ENCODE measurements at places on chromosomes 1 and 21.

DNA sequence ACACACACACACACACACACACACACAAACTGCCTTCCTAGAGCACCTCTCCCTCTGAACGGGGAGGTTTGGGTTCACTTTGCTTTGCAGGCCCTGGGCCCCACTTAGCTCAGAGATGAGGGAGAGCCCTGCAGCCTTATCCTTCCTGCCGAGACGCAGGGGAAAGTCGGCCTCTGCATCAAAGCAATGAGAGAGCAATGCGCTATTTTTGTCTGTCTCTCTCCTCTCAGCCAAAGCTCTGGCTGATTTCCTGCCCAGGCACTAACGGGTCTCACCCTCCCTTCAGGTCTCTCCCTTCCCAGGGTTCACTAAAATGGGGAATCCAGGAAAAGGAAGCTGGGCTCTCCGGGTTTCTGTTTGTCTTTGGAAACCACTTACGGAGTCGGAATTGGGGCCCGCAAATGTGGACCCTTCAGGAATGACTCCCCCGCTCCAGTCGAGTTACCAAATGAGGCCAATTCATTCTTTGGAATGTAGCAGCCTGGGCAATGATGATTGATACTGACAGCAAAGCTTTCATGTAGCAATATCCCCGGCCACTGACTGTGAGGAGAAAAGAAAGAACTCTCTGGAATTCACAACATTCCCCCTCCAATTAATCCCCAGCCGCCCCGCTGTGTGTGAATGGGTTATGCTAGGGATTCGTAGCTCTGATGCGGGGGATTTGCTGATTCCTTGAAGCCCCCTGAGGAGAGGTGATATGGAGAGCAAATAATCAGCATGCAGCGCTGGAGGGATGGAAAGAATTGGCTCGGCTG, 61.5 kb upstream of the WLS start:
- peak; percentile 57 for DNase-seq

- DNase-seq: peak; percentile 67
Observed at GRCh38 chr1:63322944-63323864, 837 bp downstream of the FOXD3 start.

DNA sequence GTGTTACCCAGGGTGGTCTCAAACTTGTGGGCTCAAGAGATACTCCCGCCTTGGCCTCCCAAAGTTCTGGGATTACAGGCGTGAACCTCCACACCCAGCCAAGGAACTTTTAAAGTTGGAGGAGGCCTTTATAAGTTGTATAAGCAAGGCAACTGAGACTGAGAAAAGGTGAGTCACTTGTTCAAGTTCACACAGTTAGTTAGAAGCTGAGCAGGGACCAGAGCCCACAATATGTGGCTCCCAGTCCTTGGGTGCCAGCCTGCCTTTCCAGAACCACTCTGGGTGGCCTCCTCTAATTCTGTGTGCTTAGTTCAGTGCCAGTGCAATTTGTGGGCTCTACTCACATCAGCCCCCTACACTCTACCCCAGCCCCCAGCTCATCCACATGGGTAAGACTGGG, 3.7 kb downstream of the RAB25 start:
- no peak for DNase-seq

GRCh38 chr1:18237371-18237770, 129.8 kb downstream of the IGSF21 start:
- no peak for DNase-seq

DNA sequence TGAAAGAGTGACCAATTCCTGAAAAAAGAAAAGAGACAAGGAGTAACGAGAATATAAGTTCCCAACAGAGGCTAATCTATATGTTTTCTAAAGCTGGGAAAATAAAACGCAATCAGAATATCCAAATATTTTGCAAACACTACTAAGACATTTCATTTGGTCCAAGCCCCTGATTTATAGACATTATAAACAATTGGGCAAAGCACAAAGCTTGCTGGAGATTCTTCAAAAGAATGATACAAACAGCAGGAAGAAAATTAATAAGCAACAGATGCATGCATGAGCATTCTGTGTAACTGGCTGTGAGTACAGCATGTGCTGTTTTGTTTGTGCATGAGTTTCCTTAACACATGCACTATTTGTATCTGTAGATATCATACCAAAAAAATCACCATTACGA, 552.9 kb downstream of the LTN1 start:
- no peak for DNase-seq

DNA sequence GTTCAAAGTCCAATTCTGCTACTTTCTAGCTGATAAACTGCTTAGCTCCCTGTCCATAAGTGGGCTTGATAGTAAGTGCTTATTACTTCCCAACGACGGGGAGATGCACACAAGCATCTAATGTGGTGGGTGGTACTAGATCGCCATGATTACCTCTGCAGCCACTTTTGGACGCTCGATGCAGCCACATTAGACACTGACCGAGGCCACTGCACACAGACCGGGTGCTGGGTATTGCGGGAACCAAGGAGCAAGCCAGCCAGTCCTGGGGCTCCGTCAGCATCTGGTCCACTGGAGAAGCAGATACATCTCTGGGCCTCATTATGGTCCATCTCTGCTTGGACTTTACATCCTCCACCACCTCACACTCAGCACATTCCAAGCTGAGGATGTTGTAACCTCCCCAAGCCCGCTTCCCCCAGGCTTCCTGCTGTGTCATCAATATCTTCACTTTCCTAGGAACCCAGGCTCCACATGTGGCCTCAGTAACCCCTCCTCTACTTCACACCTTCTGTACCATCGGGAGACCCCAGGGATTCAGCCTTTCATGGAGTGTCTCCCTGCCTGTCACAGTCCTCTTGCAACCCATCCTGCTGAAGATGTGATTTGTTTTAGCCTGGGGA, 48.2 kb downstream of the RHOU start:
- no peak for DNase-seq

GRCh38 chr1:25131794-25132193, 100.5 kb downstream of the SYF2 start:
- no peak for DNase-seq

DNA sequence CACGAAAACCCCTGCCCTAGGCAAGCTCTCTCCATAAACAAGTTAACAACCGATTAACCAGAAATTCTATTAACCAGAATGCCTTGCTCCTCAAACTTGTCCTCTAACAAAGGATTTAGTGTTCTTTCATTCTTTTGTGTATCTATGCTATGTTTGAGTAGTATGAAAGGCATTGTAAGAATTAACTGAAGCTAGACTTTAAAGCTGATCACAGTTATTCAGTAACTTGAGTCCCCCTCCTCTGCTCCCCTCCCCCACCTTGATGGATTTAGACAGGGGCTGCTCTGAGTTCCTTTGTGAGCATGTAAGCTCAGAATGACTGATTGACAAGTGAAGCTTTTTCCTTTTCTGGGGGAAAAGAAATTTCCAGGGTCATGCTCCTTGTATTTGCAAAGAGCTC, 257.6 kb downstream of the TTLL7 start:
- DNase-seq: no peak

GRCh38 chr1:57752843-57753242, 329.0 kb upstream of the DAB1 start:
- no peak for DNase-seq

- no peak for DNase-seq
Observed at GRCh38 chr1:87249803-87250202, 78.9 kb upstream of the LMO4 start.

GRCh38 chr1:236518322-236518721, 5.5 kb upstream of the LGALS8 start:
- DNase-seq: no peak

DNA sequence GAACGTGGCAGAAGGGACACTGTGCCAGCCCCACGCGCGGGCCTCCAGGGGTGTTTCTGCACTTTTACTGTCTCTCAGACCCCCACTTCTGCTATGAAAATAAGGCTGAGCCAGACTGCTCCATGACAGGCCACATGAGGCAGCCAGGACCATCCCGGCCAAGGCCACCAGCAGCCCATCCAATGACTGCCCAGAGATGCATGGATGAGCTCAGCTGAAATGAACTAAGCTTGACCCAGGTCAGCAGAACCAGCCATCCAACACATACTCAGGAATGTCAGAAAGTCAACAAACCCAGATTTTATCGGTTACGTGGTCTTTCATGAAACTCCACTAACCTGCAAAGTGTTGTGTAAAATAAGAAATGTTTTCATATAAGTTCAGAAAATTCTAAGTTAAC, 51.2 kb downstream of the CCDC185 start:
- no peak for DNase-seq

- no peak for DNase-seq
Observed at GRCh38 chr1:226821719-226822085, 48.7 kb upstream of the PSEN2 start.

GRCh38 chr1:174623324-174624035, 175.7 kb downstream of the GPR52 start:
- no peak for DNase-seq

DNA sequence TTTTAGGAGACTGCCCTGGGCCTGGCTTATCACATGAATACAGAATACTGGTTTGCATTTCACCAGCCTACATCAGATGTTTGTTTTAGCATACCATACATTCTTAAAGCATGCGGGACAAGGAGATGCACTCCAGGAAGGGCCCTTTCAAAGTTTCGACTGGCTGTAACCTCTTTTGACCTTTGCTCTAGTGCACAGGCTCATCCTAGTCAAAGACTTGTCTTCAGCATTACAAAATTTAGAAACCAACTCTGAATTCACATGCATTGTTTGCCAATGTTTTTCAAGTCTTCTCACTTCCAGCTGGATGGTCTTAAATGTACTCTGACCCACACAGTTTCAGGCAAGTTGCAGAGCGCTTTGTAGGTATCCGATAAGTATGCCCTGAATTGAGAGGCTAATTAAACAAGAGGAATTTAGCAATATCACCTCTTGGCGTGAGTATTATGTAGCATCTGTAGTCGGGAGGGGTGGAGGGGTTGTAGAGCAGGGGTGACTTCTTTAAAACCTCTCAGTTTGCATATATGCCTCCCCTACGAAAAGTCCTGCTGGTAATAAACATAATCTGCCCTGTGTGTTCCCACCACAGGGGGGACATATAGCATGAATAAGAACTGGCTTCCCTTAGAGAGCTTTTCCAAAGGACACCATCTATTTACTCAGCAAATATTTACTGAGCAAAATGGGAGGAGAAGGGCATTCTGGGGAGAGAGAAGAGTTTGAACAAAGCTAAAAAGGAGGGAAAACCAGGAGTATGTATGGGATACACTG, 24.4 kb upstream of the AHCYL1 start:
- DNase-seq: peak; percentile 53

GRCh38 chr1:55993646-55994318, 585.6 kb downstream of the PLPP3 start:
- DNase-seq: no peak

DNA sequence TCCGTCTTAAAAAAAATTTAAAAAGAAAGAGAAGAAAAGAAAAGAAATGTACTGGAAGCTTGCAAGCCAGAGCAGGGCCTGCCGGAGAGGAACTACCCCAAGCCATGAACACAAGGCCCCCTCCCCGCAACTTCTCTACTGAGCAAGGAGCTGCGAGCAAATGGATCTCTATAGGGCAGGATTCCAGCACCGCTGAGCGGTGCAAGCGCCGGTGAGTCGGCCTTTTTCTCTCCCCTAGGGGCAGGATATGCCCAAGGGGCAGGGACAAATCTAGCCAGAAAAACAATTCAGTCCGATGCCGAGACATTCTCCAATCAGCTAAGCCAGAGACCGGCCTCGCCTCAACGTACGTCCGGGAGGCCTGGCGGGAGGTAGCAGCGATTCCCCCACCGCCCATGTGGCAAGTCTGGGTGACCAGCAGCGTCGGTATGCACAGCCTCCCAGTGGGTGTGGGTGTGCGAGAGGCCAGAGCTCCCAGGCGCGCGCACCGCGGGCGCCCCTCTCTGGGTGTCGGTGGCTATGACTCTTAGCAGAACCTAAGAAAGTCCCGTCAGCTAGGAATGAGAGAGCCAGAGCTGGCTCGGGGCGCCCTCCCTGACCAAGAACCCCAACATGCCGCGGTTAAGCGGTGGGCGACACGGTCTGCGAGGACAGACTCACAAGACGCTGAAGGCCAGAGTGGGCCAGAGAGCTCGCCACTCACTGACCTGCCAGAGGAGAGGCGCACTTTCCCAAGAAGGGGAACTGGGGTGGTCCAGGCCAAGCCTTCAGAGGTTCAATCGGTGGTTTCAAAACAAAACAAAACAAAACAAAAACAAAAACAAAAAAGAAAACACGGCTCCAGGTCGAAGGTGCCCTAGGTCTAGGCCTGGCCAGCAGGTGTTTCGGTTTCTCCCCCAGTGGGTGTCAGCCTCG, 1.9 kb downstream of the CSMD2 start:
- peak; percentile 70 for DNase-seq

DNA sequence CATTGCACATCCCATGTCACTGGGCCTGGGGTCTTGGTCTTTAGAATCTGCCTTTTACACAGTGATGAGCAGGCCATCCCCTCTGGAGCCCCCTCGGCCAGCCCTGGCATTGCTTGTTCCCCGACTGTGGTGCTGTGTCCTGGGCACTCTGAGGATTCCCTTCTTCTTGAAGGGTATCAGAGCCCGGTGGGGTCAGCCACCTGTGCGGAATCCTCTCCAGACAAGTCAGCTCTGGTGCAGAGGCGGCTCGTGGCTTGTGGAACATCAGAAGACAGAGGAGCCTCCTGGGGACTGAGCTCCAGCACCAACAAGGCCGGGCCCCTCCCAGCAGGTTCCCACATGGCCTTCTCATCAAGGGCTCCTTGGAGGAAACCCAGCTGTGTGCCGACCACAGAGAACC, 57.9 kb upstream of the AJAP1 start:
- no peak for DNase-seq

- no peak for DNase-seq
Observed at GRCh38 chr1:36350659-36351226, 27.3 kb upstream of the EVA1B start.

DNA sequence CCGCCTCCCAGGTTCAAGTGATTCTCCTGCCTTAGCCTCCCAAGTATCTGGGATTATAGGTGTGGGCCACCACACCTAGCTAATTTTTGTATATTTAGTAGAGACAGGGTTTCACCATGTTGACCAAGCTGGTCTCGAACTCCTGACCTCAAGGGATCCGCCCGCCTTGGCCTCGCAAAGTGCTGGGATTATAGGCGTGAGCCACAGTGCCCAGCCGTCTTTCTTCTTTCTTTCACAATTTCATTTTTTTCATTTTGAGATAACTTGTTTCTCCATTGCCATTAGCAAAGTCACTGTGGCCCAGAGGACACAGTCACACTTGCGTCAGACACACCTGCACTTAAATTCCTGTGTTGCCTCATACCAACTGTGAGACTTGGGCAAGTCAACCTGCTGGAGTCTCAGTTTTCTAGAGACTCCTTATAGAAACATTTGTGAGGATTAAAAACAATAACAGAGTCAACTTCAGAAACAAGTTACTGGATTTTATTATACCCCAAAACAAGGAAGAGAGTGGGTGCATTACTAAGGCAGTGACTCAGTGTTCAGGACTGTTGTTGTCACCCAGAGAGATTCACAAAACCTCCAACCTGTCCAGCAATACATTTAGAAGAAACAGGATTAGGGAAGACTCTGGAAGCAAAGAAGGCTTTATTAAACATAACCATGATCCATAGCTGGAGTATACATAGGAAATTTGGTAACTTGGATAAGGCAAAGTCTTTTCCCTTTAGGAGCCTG, 2.6 kb downstream of the TEDDM1 start:
- no peak for DNase-seq

DNA sequence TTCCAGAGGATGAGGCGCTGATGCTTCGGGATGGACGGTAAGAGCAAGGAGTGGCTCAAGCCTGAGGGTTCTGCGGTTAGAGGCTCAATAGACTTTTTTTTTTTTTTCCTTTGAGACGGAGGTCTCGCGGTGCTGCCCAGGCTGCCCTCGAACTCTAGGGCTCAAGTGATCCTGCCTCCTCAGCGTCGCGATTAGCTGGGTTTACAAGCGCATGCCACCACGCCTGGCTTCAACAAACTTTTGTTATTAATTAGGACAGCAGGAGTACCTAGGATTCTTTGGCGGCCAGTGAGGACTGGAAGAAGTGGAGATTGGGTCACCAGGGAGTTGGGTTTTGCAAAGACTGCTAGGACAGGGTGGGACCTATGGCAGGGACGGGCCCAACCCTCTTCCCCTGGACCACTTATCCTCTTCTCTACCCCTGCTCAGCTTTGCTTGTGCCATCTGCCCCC, 587 bp downstream of the SCNM1 start:
- peak; percentile 39 for DNase-seq

Data from HEK293T (cell line).